ENCODE measurements at places on chromosomes 6 and 20. TPM values are rescaled to one million over a fixed set of nuclear protein-coding genes. Genes with fewer than 3 reads are reported as not detected.

The MYB gene
- total RNA-seq: 2.5 TPM

The PRICKLE4 gene
- 0.49 TPM for total RNA-seq

The APOBEC2 gene
- not detected for total RNA-seq

The PRKN gene
- 6.1 TPM for total RNA-seq

The ZC3H12D gene
- total RNA-seq: 0.74 TPM

The HLA-DPB1 gene
- total RNA-seq: 1.2 TPM

The MATN4 gene
- total RNA-seq: not detected

The C20orf141 gene
- not detected for total RNA-seq

The PLG gene
- total RNA-seq: not detected

The ADGRF5 gene
- 7.9 TPM for total RNA-seq

The TMEM200A gene
- 16.5 TPM for total RNA-seq

The C6orf118 gene
- 6.4 TPM for total RNA-seq

The SLC22A23 gene
- total RNA-seq: 30.2 TPM

The NUDT3 gene
- 131 TPM for total RNA-seq

The CST5 gene
- not detected for total RNA-seq

The KCNK15 gene
- total RNA-seq: not detected

The GMNN gene
- total RNA-seq: 8.6 TPM

The DXO gene
- total RNA-seq: 7.1 TPM

The WFDC5 gene
- total RNA-seq: not detected

The SLC24A3 gene
- total RNA-seq: 21.4 TPM

The TSBP1 gene
- total RNA-seq: not detected

The OR2J2 gene
- not detected for total RNA-seq

The OR2H2 gene
- total RNA-seq: not detected

The ELOVL2 gene
- 41.3 TPM for total RNA-seq

The CCM2L gene
- 2.2 TPM for total RNA-seq

The GUCA1A gene
- total RNA-seq: 1.2 TPM

The PTPRT gene
- total RNA-seq: 34.7 TPM

The QKI gene
- total RNA-seq: 198 TPM

The INSM1 gene
- 13.3 TPM for total RNA-seq

The PDYN gene
- 4.9 TPM for total RNA-seq

The SH3BGRL2 gene
- 16.5 TPM for total RNA-seq

The KCNK16 gene
- not detected for total RNA-seq

The AGPAT4 gene
- 47.9 TPM for total RNA-seq

The TMX4 gene
- 34.9 TPM for total RNA-seq

The TINAG gene
- total RNA-seq: 0.25 TPM

The ECI2 gene
- total RNA-seq: 18.9 TPM

The SAMD3 gene
- 6.1 TPM for total RNA-seq

The LHFPL5 gene
- 0.98 TPM for total RNA-seq

The SLC32A1 gene
- total RNA-seq: 5.9 TPM

The ENPP4 gene
- 22.1 TPM for total RNA-seq

The GHRH gene
- not detected for total RNA-seq

The SERPINB1 gene
- total RNA-seq: 1.7 TPM

The CCN2 gene
- total RNA-seq: 16.2 TPM
